ENCODE measurements at places on chromosomes 13 and 19. TPM values are rescaled to one million over a fixed set of nuclear protein-coding genes. Genes with fewer than 3 reads are reported as not detected.

Gene ELOF1
- 89.9 TPM for total RNA-seq

Gene ACER1
- total RNA-seq = not detected

Gene LILRB3
- 0.17 TPM for total RNA-seq

Gene LAIR1
- not detected for total RNA-seq

Gene SIGLECL1
- not detected for total RNA-seq

Gene TLE6
- 5.0 TPM for total RNA-seq

Gene CD79A
- 1.1 TPM for total RNA-seq

Gene ZNF829
- 0.45 TPM for total RNA-seq

Gene ZNF98
- not detected for total RNA-seq

Gene NPAS1
- total RNA-seq = 5.5 TPM

Gene CAPN12
- 5.2 TPM for total RNA-seq

Gene KLF2
- total RNA-seq = 22.6 TPM

Gene LACC1
- total RNA-seq = 2.6 TPM

Gene TTYH1
- total RNA-seq = 0.27 TPM

Gene KIR2DL4
- not detected for total RNA-seq

Gene SBK3
- total RNA-seq = 2.2 TPM

Gene VPS36
- 12.5 TPM for total RNA-seq

Gene ATP12A
- not detected for total RNA-seq

Gene SOX21
- total RNA-seq = 0.97 TPM

Gene SLC44A2
- 6.6 TPM for total RNA-seq

Gene ZNF471
- 0.08 TPM for total RNA-seq

Gene CACNG7
- total RNA-seq = 11.6 TPM

Gene GAPDHS
- total RNA-seq = not detected

Gene RNF113B
- total RNA-seq = not detected

Gene MEIOSIN
- not detected for total RNA-seq

Gene ARID3A
- 3.3 TPM for total RNA-seq

Measured in A549 treated with DMSO at 1 μM for 4 hours (cell line).